ENCODE measurements at places on chromosomes 11 and 22.

DNA sequence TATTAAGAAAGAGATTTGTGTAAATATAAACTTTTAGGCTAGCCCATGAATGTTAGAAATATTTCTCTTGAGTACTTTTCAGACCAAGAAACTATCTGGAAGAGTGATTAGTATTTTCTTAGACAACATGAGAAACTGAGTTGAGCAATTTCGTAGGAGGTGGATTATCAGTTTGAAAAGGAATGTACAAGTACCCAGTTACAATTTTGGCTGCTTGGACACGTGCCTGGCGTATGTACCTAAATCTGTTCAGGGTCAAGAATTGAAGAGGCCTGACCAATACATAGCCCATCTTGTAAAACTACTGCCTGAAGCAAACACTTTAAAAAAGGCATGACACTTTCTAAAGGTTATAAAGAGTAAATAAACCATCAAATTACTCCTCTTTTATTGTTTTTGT lies 71.1 kb downstream of the CCDC73 start:
- no peak for DNase-seq

- DNase-seq = no peak
These were observed 59.1 kb downstream of the IGLL1 start for GRCh38 chr22:23520863-23521440.

- no peak for DNase-seq
These were observed 1.1 kb downstream of the EIF4G2 start for GRCh38 chr11:10807493-10808234.

DNA sequence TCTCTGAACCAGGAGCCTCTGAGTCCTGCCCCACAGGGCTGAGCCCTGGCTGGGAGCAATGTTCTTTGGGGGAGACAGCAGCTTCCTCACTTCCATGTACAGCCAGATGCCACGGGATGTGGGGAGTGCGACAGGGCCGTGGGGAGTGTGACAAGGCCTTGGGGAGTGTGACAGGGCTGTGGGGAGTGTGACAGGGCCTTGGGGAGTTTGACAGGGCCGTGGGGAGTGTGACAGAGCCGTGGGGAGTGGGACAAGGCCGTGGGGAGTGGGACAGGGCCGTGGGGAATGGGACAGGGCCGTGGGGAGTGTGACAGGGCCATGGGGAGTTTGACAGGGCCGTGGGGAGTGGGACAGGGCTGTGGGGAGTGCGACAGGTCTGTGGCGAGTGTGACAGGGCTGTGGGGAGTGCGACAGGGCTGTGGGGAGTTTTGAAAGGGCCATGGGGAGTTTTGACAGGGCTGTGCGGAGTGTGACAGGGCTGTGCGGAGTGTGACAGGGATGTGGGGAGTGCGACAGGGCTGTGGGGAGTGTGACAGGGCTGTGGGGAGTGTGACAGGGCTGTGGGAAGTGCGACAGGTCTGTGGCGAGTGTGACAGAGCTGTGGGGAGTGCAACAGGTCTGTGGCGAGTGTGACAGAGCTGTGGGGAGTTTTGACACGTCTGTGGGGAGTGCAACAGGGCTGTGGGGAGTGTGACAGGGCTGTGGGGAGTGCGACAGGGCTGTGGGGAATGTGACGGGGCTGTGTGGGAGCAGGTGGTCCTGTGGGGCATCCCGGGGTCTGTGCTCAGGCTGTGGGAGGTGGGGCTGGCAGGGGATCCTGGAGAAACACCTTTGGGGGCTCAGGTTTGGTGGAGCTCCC lies 6.6 kb upstream of the KRTAP5-6 start:
- no peak for DNase-seq

DNA sequence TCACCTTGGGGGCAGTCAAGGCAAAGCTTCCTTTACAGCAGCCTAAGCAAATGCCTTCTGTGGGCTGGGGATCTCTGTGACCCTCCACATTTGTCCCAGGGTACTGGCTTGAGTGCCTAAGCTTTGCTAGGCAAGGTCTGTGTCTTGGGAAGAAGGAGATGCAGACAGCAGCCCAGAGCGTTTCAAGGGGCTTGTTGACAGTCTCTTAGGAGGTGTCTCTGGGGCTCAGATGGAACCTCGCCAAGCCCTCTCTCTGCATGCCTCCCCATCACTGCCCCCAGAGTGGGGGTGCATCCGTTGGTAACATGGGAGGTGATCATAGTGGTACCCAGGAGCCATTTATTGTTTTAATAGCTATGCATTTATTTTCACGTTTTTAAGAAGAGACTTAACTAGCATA lies 29.1 kb upstream of the TMPRSS4 start:
- no peak for DNase-seq

GRCh38 chr11:26418386-26418912 lies 86.5 kb downstream of the ANO3 start:
- no peak for DNase-seq

DNA sequence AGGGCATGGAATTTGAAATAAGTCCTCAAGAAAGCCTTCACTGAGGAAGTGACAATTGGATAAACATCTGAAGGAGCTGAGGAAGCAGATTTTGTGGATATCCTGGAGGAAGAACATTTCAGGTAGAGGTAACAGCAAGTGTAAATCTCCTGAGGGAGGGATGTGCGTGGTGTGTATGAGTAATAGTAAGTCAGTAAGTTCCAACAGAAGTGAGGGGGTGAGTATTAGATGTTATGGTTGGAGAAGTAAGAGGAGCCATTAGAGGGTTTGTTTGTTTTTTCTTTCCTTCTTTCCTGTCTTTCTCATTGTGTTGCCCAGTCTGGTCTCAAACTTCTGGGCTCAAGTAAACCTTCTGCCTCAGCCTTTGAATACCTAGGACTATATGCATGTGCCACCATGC lies 29.0 kb downstream of the ANKRD42 start:
- DNase-seq = no peak

DNA sequence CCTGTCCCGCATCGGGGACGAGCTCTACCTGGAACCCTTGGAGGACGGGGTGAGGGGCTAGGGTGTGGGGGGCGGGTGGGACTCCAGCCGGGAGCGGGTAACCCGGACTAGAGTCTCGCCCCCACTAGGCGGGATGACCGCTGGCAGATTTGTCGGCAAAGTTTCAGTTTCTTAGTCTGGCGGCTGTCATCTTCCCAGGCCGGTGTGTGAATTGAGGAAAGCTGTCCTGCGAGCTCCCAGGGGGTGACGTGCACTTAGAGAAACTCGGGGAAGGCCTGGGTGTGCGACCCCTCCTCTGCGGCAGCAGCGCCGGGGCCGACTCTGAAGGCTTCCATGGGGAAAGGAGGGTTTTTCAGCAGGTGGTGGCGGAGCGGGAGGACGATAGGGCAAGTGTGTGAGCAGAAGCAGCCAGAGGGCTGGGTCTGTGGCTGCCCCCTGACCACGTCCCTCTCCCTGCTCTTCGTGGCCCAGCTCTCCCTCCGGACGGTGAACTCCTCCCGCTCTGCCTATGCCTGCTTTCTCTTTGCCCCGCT lies 463 bp downstream of the RAD9A start:
- DNase-seq = no peak

- DNase-seq = no peak
These were observed 125.3 kb downstream of the BUD13 start for GRCh38 chr11:116647305-116648080.

GRCh38 chr22:46748908-46749675 lies 11.0 kb upstream of the CERK start:
- no peak for DNase-seq

DNA sequence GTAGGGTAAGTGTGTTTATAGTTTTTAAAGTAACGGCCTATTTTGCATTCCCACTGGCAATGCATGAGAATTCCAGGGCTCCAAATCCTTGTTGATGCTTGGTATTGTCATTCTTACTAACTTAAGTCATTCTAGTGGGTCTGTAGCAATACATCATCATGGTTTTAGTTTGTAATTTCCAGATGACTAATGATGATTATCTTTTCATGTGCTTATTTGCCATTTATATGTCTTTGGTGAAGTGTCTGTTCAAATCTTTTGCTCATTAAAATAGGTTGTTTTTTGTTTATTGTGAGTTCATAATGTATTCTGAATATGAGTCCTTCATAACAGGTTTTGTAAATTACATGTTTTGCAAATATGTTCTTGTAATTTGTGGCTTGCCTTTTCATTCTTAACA lies 31.2 kb downstream of the MTMR3 start:
- no peak for DNase-seq

- no peak for DNase-seq
These were observed 5.5 kb downstream of the PKNOX2 start for GRCh38 chr11:125170001-125170509.

DNA sequence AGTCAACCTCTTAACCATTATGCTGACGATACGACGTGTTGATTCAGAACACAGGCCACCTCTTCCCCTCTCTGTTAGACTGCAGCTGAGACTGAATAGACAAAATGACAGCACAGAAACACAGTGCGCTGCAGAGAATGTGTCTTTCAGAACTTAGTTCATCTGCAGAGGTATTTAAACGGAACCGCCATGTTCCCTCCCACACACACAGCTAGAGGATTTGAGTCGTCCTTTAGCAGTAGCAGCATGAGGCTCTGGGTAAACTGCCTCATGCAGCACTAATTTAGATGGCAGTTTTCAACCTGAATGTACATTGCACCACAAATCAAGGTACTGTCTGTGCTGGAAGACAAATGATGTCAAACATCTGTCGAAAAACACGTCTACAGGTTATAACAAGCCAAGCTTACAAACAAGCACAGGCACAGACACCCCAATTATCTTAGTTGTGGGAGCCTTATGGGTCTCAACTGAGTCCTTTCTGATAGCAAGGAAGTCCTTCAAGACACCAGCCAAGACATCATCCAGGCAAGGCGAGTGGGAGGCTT lies 76.6 kb upstream of the LRRC4C start:
- DNase-seq = no peak

- no peak for DNase-seq
These were observed 1.9 kb upstream of the CYB5R3 start for GRCh38 chr22:42651134-42651533.

DNA sequence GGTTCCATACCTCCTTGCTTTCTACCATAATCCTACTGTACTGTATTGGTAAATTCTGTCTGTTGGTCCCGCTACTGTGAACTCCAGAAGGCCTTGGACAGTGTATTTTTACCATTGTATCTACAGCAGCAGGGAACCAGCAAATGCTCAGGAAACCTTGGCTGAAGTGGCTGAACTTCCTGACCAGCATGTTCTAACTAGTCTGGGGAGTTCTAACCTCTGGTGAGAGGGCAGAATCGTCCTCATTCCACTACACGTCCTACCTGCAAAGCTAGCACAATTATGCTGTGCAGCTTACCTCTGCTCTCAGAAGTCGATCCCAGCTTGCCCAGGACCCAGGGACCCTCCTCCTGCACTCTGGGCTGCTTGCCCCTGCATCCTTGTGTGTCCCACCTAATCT lies 283.1 kb downstream of the TENM4 start:
- DNase-seq = no peak

- DNase-seq = no peak
These were observed 18.1 kb upstream of the MYH9 start for GRCh38 chr22:36405671-36406538.

- DNase-seq = no peak
These were observed 25.3 kb downstream of the DUSP8 start for GRCh38 chr11:1546536-1547466.

DNA sequence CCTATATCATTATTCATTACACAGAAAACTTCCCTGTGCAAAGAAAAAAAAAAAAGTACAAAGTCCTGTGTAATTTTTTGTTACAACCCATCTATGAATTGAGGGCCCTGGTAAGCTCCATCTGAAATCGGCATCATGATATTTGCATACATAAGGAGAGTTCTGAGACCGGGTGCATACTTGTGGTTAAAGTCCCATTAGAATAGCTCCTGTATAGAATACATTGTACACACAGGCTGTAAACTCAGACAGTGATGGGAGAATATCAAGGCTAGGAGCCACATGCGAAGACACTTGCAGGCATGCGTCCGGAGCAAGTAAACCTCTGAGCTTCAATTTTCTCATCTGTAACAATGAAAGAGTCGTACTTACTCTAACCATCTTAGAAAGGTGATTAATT lies 353.2 kb downstream of the ETS1 start:
- no peak for DNase-seq

DNA sequence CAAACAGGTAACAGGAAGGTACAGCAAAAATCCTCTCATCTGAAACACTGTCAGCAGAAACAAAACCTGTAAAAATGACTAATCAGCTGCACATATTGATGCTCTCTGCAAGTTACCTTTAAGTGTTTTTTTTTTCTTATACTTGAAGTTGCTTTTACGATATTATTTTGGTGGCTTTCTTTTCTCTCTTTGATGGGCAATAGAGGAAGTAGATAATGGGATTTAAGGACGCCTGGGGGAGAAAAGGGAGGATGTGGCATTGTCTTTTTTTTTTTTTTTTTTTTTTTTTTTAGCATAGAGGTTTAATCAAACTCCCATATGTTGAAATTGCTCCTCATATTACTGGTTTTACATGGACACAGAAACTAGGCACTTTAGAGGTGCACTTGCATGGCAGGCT lies 11.4 kb upstream of the ADSL start:
- no peak for DNase-seq

- DNase-seq = no peak
These were observed 12.8 kb upstream of the MUC15 start for GRCh38 chr11:26584818-26585217.

All from NCI-H524 treated with DMSO at 0.1 percent for 48 hours (cell line).